ENCODE measurements at places on chromosomes 5 and 9.

- DNase-seq: no peak
These were observed 5.8 kb downstream of the MACROH2A1 start for GRCh38 chr5:135393229-135393628.

DNA sequence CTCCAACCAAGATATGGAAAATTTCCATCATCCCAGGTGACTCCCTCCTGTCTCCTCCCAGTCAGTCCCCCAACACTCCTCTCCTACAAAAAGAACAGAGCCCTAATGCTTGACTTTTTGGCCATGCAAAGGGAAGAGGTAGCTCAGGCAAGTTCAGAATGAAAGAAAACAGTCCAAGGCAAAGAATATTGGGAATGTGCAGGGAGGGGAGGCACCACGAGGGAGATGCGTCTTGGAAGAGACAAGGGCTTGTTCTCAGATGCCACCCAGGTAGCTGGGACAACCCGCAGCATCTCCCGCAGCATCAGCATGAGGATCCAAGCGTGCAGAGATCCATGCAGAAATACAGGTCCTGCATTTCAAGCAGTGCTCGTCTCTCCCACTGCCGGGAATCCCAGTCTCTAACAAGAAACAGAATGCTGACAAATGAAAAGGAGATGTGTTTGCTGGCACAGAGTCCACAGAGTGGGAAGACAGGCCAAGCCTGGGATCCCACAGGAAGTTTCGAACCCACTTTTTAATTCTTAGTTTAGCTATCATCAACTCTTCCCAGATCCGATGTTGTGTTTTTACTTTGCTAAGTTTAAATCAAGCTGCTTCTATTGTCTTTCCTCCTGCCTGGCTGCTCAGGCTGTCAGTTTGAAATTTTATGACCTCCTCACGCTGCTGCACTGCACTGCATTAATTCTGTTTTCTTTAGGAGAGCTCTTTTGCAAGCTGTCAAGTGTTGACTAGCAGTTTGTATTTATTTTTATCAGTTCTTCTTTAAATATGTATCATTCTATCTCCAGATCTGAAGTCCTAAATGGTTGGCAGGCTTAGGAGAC lies 86.8 kb upstream of the OSMR start:
- DNase-seq: no peak

DNA sequence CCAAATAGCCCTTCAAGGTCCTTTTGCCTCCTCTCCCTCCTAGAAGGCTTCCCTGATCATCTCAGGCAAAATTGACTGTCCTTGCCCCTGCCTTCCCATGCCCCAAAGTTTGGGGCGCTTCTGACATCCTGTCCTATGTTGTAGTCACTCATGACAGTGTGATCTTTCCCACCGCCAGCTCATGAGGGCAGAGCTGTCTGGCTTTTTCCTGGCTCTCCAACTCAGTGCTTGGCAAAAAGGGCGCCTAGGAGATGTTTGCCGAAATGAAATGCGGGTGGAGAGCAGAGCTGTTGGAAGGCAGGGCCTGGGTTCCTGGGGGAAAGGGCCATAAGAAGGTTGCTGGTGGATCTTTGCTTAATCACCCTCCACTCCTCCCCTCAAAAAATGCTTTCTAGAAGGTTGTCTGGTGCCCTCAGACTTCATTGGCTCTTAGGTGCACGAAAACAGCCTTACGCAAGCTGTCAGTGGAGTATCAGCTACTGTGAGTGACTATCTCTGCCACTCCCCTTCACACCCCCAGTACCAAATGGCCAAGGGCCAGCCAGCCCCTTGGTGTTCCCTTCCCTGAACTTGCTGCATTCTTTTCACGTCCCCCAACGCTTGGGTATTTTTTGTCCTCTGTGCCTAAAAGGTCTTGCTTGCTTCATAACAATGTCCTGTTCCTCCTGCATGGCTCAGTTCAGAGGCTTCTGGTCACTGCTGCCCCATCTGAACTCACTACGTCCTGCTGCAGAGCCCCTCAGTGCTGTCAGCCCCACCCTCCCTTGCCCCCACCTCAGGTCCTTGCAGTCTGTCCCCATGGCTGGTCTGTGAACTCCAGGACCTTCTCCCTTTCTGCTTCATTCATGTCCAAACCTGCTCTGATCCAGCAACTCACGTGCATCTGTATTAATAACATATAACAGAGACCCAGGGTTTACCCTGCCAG lies 2.6 kb upstream of the SLC25A51 start:
- DNase-seq: no peak

DNA sequence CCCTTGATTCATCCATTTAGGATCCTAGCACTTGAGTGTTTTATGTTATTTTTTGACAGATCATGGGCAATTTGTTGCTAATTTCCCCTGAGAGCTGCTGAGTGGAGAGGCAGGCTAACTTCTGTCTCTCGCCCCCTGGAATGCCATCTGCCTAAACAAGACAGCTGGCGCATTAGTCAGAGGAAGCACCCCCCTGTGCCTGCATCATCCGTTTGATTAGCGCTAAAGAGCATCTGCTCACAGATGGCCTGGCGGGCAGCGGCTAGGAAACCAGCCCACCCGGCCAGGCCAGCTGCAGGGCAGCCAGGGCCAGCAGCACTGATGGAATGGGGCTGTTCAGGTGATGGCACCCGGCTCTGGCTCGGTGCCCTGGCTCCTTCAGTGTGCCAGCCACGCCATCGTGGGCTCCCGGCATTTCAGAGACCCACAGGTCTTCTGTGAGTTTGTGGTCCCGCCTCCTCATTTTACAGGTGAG lies 22.9 kb upstream of the ASS1 start:
- DNase-seq: peak; percentile 53

GRCh38 chr5:161263191-161263590 lies 283.3 kb downstream of the GABRB2 start:
- DNase-seq: no peak

- DNase-seq: no peak
These were observed at the start of gene PCDHGA12 for GRCh38 chr5:141430332-141431113. Gene PCDHGA12, plus strand, starts transcription at chr5:141430507. Its CDS starts 253 bp downstream, at chr5:141430760.

- no peak for DNase-seq
These were observed 192.3 kb upstream of the GLRA1 start for GRCh38 chr5:152116934-152117333.

GRCh38 chr5:132673488-132673887 lies 301 bp upstream of the IL4 start:
- no peak for DNase-seq

DNA sequence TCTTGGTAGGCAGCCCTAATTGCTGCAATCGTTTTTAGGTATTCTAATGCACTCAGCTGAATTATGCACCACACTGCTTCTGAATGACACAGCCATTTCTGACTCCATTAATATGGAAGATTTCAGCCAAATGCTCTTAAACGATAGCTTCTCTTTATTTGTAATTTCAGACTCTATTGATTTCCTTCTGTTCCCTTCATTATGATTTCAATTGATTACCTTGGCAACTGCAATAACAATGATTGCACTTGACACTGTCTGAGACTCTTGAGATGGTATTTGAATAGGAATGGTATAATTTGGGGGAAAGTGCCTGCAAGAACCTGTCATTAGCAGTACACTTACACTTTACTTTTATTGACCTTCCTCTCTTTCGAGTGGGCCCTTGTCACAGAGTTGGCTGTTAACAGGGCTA lies 296.1 kb upstream of the DMAC1 start:
- no peak for DNase-seq

- no peak for DNase-seq
These were observed 17.0 kb downstream of the FOCAD start for GRCh38 chr9:20701060-20701459.

- DNase-seq: no peak
These were observed 67.2 kb upstream of the CCDC152 start for GRCh38 chr5:42689391-42689790.

DNA sequence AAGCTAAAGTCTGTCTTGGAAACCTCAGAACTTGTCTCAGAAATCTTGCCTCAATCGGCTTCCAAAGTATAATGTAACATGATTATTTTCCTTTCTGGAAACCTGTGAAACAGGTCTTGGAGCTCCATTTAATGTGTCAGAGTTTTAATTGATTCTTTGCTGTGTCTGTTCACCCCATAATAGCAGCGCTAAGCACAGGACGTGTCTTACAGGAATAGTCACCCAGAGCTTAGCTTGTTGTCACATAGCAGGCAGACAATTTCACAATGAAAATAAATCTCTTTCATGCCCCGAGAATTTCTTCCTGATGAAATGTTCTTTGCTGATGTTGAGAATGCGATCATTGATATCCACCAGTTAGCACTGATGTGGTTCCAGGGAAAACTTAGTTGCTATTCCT lies 40.2 kb upstream of the PTPN3 start:
- no peak for DNase-seq

- no peak for DNase-seq
These were observed 15.5 kb upstream of the SOWAHA start for GRCh38 chr5:132797651-132798050.

DNA sequence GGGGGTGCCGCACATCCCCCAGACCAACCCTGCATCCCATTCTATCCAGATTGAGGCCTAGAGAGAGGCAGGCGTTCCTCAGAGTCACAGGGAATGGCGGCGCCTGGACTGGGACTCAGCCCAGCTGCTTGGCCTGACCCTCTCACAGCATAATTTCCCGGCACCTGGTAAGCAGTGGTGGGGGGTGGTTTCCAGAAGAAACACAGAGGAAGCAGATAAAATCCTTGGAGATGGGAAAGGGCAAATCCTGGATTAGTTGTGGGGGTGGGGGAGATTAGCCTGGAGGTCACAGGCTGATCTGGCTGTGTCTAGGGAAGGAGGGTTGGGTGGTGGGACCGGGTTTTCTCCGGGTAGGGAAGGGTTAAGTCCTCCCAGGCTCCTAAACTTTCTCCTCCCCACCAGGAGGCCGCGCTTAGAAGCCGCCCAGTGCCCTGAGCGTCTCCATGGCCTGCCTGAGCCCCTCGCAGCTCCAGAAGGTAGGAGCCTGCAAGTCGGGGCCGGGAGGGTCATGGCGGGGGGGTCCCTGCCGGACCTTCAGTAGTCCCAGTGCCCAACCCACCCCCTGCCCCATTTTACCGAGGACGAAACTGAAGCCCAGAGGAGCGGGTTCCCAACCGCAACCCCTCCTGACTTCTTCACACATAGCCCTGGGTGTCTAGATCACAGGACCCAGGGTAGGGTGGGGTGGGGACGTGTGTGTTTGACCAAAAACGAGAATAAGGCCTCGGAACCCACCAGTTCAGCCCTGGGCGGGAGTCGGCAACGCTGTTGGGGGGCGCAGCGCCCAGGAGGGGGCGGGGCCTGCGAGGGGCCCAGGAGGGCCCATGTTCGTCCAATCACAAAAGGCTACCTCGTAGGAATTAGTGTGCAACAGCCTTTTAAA lies 1.3 kb downstream of the PHYHD1 start:
- no peak for DNase-seq

GRCh38 chr9:8653111-8653510 lies 853.5 kb upstream of the DMAC1 start:
- DNase-seq: no peak

DNA sequence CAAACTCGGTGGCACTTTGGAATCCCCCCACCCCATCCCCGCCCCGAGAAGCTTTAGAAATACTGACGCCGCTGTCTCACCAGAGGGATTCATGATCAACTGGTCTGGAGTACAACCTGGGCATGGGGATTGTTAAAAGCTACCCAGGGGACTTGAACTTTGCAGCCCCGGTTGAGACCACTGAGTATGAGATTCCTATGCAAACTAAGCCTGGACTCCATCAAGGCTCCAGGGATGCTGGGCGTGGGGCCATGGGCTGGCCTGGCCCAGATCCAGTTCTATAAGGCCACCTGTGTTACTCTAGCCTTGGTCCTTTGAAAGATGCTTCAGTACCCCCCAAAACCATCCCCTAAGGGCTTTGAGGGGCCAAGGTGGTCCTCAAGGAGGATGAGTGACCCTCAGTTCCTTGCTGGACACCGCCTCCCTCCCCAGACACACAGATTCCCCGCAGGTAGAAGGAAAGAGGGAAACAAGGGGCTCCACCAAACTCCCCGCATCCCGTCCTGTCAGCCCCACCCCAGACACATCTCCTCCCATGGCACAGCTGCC lies 68.5 kb downstream of the MRPL36 start:
- DNase-seq: no peak

DNA sequence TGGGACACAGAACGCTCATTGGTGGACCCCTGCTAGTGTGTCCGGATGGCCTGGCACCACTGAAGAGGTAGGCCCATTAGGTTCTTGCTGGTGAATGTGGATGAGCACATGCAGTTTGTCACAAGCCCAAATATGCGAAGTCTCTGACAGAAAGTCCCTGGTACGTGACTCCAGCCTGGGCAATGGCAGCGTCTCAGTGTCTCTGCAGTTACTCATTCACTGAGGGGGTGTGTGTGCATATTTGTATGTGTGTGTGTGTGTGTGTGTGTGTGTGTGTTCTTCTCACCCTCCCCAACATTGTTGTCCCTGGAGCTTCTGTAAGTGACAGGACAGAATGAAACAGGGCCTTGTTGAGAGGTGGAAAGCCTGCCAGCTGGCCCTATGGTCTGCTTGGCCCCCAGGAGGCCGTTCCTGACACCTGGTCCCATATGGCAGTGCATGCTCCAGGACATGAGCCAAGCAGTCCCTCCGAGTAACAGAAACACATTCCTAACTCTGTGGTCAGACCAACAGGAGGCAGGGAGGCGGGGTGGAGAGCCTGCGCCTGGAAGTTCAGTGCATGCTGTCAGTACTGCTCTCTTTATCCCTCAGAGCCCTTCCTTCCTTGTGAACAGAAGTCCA lies 169.9 kb downstream of the SLC28A3 start:
- DNase-seq: peak; percentile 94

GRCh38 chr5:119515192-119515591 lies 62.9 kb downstream of the HSD17B4 start:
- no peak for DNase-seq

GRCh38 chr5:23367874-23368273 lies 139.5 kb upstream of the PRDM9 start:
- DNase-seq: no peak

DNA sequence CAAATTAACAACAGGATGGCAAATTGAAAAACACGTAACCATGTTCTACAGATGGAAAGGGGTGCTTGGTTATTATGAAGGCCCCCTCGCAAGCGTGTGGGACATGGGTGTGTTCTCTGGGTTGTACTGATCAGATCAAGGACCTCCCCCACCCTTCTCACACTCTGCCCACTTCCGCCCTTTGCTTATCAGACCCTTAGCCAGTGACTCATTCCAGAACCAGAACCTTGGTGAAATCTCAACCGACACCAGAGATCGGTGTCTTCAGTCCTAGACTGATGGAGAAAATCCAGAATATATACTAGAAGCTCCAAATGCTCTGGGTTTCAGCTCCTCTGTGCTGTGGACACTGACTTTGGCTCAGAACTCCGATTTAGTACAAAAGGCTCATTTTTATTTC lies 64.9 kb downstream of the PTTG1 start:
- DNase-seq: no peak

DNA sequence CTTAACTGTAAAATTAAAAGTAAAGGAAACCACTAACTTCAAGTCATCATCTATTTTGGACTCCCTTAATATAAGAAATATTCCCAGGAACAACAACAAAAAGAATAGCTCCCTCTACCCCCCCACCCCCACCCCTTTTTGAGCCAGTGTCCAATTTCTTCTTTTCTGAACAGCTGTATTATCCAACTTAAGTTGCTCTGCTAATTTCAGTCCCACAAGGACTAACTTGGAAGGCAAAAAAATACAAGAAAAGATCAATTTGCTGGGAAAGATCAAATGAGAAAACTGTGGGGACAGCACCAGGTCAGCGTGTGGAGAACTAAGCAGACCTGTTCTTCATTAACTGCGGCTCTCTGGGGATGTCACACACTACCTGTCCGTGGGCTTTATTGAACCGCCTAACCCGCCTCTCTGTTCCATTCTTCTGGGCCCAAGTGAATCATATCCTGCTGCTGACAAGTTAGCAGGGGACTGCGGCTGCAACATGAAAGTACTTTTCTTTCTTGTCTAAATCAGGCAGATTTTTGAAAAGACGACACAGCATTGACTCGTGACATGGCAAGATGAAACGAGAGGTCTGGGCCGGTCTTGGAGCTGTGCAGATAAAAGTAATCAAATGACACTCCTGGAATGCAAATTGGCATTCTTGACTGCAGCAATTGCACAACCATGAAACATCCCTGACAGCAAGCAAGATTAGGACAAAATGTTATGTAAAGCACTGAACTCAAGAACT lies 2.7 kb downstream of the BNC2 start:
- peak; percentile 18 for DNase-seq
